ENCODE measurements at places on chromosomes 6 and 20. TPM values are rescaled to one million over a fixed set of nuclear protein-coding genes. Genes with fewer than 3 reads are reported as not detected.

Gene HLA-DPB1
- total RNA-seq: 9.9 TPM

Gene BFSP1
- 1.6 TPM for total RNA-seq

Gene MANEA
- 18.2 TPM for total RNA-seq

Gene C20orf204
- total RNA-seq: 0.82 TPM

Gene HS3ST5
- total RNA-seq: 0.21 TPM

Gene PXDC1
- total RNA-seq: 32.5 TPM

Gene VIP
- 1.8 TPM for total RNA-seq

Gene ADAM33
- 52.6 TPM for total RNA-seq

Gene DST
- 589 TPM for total RNA-seq

Gene CCHCR1
- total RNA-seq: 14.2 TPM

Gene TFAP2D
- total RNA-seq: not detected

Gene RUNX2
- total RNA-seq: 1.7 TPM

Gene SLPI
- total RNA-seq: 181 TPM

Gene ROS1
- 0.92 TPM for total RNA-seq

Gene MUC22
- 0.21 TPM for total RNA-seq

Gene KCNG1
- total RNA-seq: 1.3 TPM

Gene ANGPT4
- not detected for total RNA-seq

Gene MATN4
- total RNA-seq: 1.1 TPM

Gene SALL4
- 0.41 TPM for total RNA-seq

Gene GMPR
- total RNA-seq: 50.2 TPM

Gene MPC1
- total RNA-seq: 109 TPM

Gene ATXN1
- 52.0 TPM for total RNA-seq

Gene FKBP1A
- total RNA-seq: 108 TPM

Gene TPBG
- 16.6 TPM for total RNA-seq

Gene RAD21L1
- not detected for total RNA-seq

Gene RNF144B
- 41.2 TPM for total RNA-seq
